ENCODE measurements at places on chromosomes 1 and 21.

DNA sequence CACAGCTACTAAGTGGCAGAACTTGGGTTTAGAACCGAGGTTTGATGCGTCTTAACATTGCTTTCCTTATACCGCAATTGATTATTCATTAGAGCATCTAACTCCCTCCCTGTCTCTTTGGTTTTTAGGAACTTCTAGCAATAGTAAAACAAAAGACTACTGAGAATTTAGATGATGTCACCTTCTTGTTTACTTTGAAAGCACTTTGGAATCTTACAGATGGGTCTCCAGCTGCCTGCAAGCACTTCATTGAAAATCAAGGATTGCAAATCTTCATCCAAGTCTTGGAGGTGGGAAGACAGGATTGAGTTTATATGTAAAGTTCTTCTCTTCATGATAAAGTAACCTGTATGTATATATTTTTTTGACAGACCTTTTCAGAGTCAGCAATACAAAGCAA lies 35.0 kb downstream of the ZYG11A start:
- DNase-seq = no peak

DNA sequence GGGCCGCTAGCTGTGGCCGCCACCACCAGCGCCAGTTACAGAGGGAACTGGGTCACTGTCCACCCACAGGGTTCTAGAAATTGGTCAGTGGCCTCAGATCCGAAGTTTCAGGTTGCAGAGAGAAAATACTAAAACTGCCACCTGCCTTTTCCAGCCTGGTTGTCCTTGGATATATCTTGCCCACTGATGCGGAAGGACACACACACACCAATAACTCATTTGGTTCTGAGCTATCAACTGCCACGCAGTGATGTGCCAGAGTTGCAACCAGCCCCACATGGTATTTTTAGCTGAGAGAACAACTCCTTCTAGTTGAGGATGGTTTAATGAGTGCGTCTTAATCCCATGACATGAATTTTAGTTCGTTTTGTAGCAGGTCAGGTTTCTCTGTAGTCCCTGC lies 68.1 kb downstream of the SH3BGR start:
- no peak for DNase-seq

GRCh38 chr1:113783254-113784103 lies 24.2 kb upstream of the PHTF1 start:
- no peak for DNase-seq

DNA sequence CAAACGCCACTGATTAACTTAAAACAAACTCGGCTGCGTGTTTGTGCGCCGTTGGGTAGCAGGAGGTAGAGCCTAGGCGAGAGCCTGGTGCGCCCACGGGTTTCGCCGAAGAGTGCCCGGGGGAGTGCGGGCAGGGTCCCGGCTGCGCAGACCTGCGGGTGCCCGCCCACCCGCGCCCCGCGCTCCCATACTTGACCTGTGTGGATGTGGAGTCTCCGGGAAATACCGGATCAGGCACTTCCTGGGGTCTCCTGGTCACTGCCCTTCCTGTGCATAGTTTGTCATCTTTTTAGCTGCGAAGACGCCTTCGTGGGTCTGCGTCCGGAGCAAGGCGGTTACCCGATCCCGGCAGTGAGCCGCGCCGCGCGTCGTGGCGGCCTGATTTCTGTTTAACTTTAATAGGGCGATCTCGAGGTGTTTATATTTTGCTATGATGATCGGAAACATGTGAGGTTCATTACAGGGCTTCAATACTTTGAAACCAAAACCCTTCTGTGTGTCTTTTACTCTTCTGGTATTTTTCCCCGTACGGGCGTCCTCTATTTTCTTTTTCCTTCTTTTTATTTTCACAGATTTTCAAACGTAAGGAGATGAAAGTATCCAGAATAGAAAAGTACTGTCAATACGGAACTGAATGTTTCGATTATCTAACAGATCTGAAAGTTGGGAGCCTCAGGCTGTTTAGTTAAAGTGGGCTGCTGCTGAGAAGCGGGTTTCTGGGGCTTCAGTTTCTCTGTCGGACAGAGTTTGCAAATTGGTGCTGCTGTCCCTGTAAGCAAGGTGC lies 15.2 kb downstream of the NR5A2 start:
- no peak for DNase-seq

GRCh38 chr21:43861706-43862105 lies 3.3 kb upstream of the AGPAT3 start:
- DNase-seq = no peak

DNA sequence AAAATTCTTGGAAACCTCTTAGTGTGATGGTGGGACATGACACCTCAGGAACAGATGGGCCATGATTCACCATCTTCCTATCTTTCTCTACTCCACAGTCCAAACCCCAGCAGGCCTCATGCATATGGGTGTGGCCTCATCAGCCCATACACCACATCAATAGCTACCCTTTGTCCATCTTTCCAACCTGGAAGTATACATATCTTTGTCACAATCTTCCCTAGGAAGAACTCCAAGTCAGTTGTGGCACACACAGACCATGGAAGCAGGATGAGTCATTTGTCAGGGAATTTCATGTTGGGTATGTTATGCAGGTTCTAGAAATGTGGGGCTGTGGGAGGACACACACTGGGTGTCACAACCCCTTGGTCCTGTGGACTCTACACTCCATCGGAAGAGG lies 30.5 kb upstream of the CLCA4 start:
- DNase-seq = no peak

GRCh38 chr1:230781594-230781993 lies 34.4 kb downstream of the CAPN9 start:
- DNase-seq = no peak

GRCh38 chr1:34711485-34711884 lies 43.4 kb upstream of the GJB5 start:
- no peak for DNase-seq

- DNase-seq = no peak
Observed at GRCh38 chr1:67749844-67750690, 65.1 kb downstream of the GADD45A start.

- no peak for DNase-seq
Observed at GRCh38 chr1:248416226-248416625, 13.4 kb downstream of the OR2T1 start.

DNA sequence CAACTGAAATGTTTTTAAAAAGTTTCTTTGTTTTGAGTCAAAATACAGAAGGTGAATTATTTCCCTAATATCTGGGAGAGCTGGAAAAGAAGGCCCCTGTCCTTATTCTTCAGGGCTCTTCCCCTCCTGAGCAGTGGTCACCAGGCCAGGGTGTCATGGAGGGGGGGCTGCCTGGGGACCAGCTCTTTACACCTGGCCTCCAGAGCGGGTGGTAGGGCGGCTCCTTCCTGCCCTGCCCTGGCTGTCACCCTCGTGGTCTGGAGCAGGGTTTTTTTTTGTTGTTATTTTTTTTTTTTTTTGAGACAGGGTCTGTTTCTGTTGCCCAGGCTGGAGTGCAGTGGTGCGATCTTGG lies 6.6 kb downstream of the SKI start:
- DNase-seq = no peak

DNA sequence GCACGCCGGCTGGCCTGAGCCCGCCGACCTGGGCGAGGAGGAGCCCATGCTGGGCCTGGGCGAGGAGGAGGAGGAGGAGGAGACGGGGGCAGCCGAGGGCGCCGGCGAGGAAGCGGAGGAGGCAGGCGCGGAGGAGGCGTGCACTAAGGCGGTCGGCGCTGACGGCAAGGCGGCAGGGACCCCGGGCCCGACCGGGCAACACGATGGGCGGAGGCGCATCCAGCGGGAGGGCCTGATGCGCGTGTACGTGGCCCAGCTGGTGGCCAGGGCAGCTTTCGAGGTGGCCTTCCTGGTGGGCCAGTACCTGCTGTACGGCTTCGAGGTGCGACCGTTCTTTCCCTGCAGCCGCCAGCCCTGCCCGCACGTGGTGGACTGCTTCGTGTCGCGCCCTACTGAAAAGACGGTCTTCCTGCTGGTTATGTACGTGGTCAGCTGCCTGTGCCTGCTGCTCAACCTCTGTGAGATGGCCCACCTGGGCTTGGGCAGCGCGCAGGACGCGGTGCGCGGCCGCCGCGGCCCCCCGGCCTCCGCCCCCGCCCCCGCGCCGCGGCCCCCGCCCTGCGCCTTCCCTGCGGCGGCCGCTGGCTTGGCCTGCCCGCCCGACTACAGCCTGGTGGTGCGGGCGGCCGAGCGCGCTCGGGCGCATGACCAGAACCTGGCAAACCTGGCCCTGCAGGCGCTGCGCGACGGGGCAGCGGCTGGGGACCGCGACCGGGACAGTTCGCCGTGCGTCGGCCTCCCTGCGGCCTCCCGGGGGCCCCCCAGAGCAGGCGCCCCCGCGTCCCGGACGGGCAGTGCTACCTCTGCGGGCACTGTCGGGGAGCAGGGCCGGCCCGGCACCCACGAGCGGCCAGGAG lies 7.2 kb upstream of the IBA57 start:
- DNase-seq = no peak

DNA sequence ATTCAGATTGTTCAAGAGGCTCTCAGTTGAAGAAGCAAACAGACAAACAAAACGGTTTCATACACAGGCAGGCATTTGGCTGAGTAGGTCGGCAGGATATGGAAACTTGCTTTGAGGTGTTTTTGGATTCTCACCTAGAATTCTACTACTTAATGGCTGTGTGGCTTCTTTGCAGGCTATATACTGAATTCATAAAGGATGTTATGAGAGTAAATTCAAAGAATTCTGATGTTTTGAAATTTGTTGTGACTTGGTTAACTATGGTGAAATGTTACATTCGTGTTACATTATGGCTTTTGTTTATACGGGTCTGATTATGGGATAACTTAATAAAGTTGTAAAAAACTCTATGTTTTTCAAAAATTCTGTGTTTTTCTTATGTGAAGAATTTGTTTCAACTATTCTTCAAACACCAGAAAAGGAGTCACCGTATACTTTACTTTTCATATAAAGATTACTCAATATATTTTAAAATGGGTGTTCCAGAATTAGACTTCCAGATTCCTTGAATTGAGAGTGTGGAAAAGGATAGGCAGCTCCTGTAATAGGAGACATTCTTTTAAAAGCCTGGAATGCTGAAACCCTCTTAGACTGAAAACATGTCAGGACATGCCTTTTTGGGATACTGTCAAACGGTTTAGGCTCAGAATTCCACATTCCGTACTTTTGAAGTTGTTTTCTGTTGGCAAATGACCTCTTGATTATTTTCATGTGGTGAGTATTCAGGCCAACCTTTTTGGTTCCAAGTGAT lies 8.2 kb upstream of the IRF2BP2 start:
- no peak for DNase-seq

- DNase-seq = no peak
Observed at GRCh38 chr1:114549137-114549536, 32.3 kb downstream of the BCAS2 start.

DNA sequence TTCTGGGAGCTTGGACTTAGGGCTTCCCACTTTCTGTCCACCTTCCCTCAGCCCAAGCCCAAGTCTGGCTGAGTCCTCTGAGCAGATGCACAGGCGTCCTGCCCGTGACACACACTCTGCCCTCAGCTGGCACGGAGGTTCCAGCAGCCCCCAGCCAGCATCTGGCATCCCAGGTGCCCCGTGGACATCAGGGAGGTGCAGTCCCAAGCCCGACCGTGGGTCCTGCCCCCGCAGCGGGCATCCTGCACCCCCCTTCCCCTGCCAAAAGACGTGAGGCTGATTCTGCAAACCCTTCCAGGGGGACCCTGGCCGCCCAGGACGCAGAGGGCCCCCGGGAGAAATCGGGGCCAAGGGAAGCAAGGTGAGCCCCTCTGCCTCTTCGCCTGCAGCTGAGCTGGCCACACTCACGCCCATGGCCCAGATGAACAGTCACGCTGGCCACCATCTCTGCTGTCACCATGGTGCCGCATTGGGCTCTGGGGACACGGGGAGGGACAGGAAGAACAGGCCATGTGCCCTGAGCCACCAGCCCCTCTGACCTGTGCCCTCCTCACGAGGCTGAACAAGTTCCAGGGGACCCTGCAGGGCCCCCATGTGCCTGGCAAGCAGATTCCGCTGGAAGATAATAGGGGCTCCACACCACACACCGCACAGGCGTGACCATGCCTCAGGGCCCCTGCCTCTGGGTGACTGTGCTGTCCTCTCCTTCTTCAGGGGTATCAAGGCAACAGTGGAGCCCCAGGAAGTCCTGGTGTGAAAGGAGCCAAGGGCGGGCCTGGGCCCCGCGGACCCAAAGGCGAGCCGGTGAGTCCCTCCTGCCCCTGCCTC lies 20.6 kb downstream of the COL6A2 start:
- no peak for DNase-seq

DNA sequence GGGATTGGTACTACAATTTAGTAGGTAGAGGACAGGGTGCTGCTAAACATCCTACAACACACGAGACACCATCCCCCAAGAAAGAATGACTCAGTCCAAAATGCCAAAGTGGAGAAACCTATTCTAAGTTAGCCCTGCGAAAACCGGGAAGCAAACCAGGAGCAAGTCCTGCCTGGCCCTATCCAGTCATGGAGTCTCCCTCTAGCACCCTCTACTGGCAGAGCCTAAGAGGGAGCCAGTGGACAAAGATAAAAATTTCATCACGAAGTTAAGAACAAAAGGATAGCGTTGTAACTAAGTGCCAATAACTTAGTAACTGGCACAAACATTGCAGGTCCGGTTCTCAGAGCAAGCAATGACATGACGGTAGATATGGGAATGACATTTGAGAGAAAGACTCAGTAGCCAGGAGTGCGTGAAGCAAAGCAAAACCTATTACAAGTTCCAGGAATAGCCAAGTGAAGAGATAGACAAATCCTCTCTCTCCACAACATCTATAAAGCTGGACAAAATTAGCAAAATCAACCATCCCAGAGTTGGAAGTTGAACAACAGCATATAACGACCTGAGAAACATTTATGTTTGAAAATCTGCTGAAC lies 383.5 kb downstream of the OMA1 start:
- DNase-seq = no peak

DNA sequence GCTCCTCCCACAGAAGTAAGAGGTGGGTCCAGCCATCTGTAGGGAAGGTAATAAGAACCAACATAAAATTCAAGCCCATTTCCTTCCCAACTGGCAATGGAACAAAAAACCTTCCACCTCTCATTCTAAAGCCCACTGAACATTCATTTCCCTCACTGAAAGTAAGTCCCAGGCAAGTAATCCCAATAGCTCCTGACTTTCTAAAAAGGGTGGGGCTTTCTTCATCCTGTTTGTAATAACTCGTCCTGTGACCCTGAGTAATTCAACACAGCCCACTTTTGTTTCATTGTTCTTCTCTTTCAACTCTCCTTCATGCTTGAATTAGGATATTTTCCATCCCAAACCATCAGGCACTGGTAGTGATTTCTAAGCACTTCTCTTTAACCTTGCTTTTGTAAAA lies 74.9 kb downstream of the DAB1 start:
- DNase-seq = no peak

DNA sequence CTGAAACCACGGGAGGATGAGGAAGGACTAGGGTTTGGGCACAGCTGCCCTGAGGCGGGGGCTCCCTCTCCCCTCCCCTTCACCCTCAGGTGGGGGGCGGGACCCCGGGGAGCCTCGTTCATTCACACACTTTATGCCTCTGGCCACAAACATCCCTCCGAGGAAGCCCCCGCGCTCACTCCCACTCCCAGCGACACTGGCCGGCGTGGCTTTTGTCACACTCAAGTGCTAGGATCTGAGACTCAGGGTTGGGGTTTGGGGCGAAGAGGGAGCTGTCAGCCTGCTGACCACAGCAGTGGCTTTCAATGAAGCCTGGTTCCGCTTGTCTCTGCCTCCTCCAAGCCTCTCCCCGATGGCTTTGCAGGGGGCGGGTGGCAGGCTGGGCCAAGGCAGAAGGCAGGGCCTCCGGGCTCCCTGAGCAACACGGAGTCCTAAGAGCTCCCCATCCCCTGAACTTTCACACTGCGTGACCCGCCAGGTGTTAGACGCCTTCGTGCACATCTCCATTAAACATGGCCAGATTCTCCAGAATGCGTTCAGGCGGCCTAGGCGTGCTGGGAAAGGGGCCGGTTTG lies 178.1 kb downstream of the NPHP4 start:
- DNase-seq = no peak

All from stimulated activated CD8-positive, alpha-beta memory T cell treated with anti-CD3 and anti-CD28 coated beads, Interleukin-2, amount 100 ng/mL, for 1 hour (primary cell).